ENCODE measurements at places on chromosomes 6 and 20. TPM values are rescaled to one million over a fixed set of nuclear protein-coding genes. Genes with fewer than 3 reads are reported as not detected.

DNA sequence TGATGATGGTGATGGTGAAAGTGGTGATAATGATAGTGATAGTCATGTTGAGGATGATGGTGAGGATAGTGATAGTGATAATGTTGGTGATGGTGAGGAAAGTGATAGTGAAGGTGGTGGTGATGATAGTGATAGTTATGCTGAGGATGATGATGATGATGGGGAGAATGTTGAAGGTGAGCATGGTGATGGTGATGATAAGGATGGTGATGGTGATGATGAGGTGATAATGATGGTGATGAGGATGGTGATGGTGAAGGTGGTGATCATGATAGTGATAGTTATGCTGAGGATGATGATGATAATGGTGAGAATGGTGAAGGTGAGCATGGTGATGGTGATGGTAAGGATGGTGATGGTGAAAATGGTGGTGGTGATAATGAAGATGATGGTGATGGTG lies 64.9 kb upstream of the ZNF337 start:
- no peak for DNase-seq

Gene MAP3K5
- total RNA-seq = 5.1 TPM

Gene MEI4
- not detected for total RNA-seq

DNA sequence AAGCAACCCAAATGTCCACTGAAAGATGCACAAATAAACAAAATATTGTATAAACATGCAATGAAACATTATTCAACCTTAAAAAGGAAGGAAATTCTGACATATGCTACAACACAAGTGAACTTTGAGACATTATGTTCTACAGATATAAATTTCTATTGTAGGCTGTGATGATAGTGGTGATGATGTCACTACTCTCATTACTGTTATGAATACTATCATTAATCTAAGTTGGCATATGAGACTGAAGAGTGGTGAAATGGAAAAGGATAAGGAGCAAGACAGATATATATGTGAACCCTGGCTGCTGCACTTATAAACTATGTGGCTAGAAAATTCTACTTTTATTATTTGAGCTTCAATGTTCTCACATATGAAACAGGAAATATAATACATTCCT lies 360.2 kb downstream of the TFAP2A start:
- DNase-seq = no peak

GRCh38 chr6:119347466-119348095 lies 2.0 kb downstream of the MAN1A1 start:
- no peak for DNase-seq

Gene PAX1
- total RNA-seq = not detected

DNA sequence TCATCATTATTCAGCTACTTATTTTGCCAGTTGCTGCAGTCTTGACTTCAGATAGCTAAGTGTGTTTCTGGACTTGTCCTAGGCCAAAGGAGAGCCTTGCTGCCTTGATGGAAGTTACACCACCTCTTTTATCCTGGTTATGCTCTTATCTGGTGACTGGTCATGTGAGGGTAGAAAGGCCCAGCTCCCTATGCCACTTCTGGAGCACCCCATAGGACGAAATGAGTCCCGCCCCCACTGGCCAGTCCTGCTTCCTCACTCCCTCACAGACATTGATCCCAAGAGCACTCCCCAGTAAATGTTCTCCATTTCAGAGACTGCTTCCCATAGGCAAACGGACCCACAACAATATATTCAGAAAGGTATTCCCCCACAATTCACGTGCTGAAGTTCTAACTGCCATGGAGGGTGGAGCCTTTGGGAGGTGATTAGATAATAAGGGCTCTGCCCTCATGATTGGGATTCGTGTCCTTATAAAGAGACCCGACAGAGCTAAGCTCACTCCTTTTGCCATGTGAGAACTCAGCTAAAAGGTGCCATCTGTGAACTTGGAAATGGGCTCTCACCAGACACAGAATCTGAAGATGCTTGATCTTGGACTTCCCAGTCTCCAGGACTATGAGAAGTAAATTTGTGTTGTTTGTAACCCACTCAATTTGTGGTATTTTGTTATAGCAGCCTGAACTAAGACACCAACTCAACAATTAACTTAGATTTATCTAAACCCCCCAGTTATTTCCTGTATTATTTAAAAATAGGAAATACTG lies 21.5 kb upstream of the ELOVL2 start:
- DNase-seq = no peak

DNA sequence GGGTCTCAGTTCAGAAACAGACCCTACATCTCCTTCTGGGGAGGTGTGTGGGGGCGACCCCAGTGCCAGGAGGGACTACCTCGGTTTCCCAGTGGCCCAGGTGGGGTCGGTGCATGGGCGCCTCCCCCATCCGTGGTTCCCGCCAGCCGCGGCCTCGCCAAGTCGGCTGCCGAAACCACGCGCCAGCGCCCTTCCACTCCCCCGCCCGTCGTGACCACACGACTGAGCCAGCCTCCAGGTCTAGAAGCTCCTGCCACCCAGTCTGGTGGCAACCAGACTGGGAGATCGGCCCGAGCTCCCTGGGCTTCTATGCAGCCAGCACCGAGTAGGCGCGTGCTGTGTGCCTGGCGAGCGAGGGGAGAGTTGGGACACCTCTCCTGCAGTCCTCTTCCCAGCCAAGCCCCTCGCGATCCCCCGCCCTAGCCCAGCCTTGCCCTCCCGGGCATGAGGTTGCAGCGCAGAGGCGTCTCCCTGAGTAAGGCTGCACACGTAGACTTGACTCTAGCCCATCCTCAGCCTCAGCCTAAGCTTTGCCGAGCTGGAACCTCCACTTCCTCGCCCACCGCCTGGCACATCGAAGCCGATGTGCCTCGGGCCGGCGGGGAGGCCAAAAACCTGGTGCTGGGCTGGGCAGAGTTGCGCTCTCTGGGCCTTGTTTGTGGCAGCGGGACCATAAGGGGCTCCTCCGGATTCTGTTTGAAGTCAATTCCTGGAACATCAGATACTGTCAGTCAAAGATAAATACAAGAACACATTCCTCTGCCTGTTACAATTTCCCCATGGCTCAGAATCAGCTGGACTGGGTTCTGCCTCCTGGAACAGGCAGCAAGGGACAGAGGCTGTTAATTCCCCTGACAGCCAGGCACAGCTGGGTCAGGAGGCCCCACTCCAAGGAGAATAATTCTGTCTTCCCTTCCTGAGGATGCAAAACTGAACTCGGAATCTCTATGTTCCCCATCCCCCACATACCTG lies 1.5 kb upstream of the CPNE5 start:
- no peak for DNase-seq

- no peak for DNase-seq
These were observed 31.3 kb upstream of the TRDN start for GRCh38 chr6:123668063-123668462.

Gene SLC22A2
- total RNA-seq = not detected

Gene AVP
- not detected for total RNA-seq

GRCh38 chr6:167294651-167295494 lies 3.8 kb downstream of the UNC93A start:
- no peak for DNase-seq

Gene FAM135A
- total RNA-seq = 10.6 TPM

Gene HLA-F
- total RNA-seq = 6.6 TPM

- no peak for DNase-seq
These were observed 19.4 kb downstream of the PTPRK start for GRCh38 chr6:128500749-128501600.

Gene GPR63
- total RNA-seq = 1.1 TPM

GRCh38 chr6:83464381-83465140 lies 33.7 kb upstream of the ME1 start:
- DNase-seq = no peak

DNA sequence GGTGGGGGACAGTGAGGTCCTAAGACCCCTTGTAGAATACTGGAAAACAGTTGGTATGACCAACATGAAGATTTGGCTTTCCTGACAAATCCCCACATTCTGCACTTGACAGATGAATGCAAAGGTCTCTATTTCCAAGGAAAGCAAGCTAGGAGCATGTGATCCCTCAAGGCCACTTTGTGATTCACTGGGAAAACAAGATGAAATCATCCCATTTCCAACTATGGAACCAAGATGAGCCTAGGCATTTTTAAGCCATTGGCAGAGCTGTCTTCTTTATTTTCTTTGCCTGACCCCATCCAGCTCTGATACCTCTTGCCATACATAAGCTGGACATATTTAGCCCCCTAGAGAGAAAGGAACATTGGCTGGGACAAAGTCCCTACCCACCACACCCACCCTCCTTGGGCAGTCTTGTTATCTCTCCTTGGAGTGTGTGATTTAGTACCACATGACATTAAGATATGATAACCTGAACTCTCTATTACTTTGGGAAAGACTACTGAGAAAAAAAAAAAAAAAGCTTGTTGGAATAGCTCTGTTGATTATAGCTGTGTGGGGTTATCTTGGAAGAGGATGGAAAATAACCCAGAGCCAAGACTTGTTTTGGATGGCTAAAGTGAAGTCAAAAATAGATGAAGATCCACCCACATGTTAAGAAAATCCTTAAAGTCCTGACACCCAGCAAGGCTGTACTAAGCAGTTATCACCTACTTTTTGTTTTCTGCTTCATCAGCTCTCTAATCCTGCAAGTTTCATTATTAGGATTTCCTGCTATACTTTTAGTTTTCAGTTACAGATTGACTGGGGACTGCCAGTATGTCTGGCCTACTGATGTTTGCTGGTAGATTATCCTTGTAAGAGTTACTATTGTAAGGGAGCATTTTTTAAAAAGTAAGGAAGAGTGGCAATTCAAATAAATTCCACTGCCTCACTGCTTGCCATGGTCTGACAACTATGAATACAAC lies 90.1 kb upstream of the PREP start:
- no peak for DNase-seq

DNA sequence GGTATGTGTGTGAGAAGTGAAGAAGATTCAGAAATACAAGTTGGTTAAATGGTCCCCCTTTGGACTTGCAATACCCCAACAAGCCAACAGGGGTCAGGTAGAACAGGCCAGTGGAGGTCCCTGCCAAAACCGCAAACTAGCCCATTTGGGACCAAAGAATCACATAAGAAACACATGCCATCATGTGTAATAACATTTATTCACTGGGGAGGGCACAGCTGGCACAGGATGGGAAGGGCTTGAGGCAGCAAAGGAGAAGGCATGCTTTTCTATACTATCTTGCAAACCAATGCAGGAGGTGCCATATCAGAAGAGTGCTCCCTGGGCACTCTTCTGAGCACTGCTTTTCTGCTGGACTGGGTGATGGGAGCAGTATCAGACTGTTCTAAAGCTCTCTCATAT lies 116.1 kb upstream of the TRAF3IP2 start:
- DNase-seq = no peak

DNA sequence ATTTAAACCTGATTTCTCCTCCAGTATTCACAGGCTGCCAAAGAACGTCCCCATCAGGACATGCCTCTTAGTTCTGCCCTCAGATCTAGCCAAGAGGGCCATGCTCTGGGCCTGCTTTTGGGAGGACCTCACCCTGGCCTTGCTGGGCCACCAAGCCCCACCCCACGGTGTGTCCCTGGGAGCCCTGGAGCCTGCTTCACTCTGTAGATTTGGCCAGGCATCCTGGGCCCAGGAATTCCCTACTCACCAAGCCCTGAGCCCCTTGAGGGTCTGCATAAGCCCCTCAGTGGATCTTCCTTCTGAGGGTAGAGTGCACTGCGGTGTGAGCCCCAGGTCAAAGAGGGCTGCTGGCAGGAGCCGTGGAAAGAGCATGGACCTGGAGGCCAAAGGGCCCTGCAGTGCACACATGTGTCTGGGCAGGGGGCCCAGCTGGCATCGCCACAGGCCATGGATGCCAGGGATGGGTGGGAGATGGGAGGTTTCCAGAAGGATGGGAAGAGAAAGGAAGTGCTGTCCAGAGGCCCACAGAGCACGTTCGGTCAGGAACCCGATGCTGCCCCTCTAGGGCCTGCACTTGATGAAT lies 98.0 kb downstream of the DACT2 start:
- no peak for DNase-seq

DNA sequence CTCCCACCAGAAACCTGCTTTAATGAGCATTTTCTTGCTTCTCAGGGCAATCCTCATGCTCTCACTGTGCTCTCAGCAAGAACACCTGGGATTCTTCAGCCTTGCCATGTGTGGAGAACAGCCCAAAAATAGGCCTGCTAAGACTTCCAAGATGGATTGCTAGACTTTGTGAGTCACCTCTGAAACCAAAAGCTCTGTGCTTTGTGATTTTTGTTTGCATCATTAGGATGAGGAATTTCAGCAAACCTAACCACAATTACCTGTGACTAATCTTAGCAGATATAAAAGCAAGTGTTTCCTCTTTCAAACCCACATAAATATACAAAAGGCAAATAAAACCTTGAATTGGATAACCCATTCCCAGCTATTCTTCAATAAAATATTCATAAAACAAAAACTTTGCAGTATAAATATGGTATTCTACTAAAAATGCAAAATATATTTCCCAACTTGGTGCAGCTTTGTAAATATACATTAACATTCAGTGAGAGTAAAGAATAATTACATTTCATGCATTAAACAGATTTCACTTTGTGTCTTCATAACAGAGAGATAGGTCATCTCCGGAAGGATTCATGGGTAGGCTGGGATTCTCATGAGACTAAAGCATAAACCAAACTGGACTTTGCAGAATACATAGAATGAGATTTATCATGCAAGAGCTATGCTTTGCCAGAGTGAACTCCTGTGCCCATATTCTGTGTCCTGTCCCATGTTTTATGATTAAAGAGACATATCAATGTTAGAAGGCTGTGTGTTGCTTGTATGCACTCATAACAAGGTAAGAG lies 33.5 kb downstream of the TPBG start:
- DNase-seq = no peak

GRCh38 chr6:80335121-80335531 lies 228.7 kb downstream of the BCKDHB start:
- no peak for DNase-seq

Gene OR2H2
- not detected for total RNA-seq

DNA sequence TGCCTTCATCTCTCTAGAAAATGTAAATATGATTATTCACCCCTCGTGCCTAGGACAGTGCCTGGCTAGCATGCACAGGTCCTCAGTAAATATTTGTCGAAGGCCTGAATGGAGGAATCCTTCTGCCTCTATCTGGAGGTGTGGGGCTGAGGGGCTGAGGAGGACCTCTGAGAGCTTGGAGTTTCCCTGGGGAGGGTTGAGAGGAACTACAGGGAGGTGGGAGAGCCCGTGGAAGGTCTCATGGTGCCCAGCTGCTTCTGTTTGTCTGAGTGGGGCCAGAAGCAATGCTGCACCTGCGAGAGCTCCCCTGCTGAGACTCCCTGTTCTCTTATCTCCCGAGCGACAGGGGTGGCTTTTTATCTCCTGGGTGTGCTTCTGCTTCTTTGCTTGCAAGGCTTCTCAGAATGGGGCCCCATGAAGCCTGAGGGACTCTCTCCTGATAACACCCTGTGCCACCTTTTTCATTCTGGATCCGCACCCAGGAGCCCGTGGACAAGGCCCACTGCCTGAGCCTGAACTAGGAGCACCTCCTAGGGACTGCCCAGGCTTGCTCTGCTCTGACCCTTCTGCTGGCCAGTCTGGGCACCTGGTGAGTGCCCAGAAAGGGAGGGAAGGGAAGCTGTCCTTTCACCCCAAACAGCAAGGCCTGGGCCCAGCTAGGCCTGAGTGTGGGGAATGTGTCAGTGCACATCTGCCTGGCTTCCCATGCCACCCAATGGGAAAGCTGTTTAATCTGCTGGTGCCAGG lies 2.4 kb downstream of the SLC29A1 start:
- DNase-seq = no peak

DNA sequence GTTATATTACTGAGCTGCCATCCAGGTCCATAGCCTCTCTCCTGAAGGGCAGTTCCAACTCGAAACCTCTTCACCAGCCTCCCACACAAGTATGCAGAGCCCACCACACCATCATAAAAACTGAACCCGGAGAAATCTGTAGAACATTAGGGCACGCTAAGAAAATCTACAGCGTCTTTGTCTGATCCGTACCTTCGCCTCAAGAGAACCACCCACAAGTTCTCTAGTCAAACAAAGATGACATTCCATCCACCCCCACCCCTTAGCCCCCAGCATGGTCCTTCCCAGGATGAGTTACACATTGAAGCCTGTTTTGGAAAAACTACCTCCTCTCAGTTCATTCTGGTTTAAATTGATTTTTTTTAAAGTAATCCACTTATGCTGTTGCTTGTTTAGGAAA lies 219.7 kb downstream of the ZMYND8 start:
- DNase-seq = no peak
